ENCODE measurements at places on chromosomes 16 and 17. TPM values are rescaled to one million over a fixed set of nuclear protein-coding genes. Genes with fewer than 3 reads are reported as not detected.

TSPAN10 gene
- 2.6 TPM for polyA plus RNA-seq

DNA sequence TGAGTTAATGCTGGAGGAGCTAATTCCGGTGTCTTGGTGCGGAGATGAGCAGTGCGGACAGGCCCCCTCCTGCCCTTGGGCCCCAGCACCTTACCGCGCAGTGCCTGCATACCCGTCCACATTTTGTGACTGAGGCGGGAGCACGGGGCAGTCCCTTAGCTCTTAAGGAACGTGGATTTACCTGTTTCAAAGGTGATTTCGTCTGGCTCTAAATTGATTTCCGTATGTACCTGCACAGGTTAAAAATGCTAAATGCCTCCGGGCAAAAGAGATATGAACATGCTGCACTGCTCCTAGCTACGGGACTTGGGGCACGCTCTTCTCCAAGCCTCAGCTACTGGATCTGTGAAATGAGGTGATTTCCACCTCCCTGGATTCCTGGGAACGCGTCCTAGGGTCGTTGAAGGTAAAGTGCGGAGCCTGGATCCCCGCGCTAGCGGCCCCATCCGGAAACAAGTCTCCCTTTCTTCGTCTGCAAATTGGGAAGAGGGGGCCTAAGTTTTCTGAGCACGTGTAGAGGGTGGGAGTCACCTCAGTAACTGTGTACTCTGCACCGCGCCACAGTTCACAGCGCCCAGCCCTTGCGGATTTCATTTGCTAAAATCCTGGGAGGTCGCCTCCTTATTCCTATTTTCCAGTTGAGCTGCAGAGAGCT lies 669 bp upstream of the CRISPLD2 start:
- no peak for DNase-seq

- peak; percentile 98 for DNase-seq
Measured at GRCh38 chr16:71808593-71809459, at the start of gene AP1G1. Gene AP1G1 (minus strand): TSS chr16:71808834. CDS start chr16:71789479, 19,355 bp downstream.

- no peak for DNase-seq
Measured at GRCh38 chr17:38660097-38661025, 14.4 kb downstream of the EPOP start.

DNA sequence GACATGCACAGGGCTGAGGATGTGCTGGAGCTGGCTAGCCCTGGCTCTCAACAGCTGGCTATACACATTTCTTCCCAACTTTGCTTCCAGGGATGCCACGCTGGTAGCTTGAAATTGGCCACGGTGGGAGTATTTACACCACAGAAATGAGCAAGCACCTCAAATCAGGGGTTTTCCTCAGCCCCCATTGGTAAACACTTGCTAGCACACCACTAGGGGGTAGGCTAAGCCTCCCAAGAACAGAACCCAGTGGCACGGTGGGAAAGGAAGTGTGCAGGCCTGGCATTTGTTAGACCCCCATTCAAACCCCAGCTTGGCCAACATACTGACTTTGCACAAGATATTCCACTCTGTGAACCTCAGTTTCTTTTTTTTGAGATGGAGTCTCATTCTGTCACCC lies 12.9 kb downstream of the DRC3 start:
- DNase-seq: no peak

GRCh38 chr17:79299349-79299748 lies 224.7 kb downstream of the ENGASE start:
- no peak for DNase-seq

DNA sequence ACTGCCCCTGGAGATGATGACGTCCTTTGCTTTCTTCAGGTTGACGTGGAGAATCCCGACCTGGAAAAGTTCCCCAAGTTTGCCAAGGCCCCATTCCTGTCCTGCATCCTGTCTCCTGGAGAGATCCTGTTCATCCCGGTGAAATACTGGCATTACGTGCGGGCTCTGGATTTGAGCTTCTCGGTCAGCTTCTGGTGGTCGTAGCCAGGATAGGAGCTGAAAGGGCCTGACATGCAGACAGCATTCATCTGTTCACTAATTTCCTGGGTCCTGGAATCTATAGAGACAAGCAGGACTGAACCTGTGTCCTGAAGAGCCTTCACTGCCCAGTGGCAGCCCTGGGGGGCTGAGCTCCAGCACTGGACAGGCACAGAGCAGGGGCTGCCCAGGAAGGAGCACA lies 17.2 kb downstream of the KDM8 start:
- no peak for DNase-seq

TBC1D3C gene
- polyA plus RNA-seq: not detected

HSD3B7 gene
- polyA plus RNA-seq: 8.1 TPM

KRTAP2-1 gene
- polyA plus RNA-seq: not detected

DNA sequence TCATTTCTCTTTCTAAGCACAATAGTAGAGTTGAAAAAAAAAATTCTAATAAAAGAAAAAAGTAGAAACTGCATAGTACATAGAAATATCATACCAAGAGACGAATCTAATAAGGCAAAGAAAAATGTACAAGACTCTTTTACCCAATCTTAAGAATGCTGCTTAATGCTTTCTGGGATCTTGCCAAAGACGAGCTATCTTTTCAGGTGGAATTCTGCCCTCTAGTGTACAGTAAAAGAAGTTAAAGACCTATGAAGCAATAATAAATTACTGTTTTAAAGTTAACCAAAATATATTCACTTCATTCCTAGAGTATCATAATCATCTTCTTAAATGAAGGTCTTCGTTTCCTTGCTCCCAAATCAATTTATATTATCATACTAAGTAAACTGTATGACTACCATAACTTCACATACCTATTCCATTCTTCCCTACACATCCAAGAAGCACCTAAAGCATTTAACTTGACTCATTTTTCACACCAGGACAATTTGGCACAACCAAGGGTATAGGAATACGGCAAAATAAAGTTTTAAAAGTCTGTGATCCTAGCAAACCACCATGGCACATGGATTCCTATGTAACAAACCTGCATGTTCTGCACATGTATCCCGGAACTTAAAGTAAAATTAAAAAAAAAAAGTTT lies 47.7 kb downstream of the CFDP1 start:
- peak; percentile 79 for DNase-seq

- DNase-seq: no peak
Measured at GRCh38 chr17:41153856-41154255, 4.2 kb upstream of the KRTAP4-5 start.

DNA sequence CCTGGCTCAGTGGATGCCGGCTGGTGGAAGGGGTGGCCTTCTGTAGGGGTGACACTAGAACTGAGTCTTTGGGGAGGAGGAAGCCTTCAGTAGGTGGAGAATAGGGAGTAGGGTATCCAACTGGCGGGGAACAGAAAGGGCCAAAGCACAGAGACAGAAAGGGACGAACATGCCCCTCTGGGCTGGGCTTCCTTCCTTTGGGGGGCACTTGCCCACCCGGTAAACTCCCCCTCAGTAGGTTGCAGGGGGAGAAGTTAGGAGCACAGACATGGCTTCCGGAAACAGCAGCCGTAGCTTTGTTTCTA lies 774 bp downstream of the ENGASE start:
- DNase-seq: no peak

SYT17 gene
- 10.2 TPM for polyA plus RNA-seq

DNA sequence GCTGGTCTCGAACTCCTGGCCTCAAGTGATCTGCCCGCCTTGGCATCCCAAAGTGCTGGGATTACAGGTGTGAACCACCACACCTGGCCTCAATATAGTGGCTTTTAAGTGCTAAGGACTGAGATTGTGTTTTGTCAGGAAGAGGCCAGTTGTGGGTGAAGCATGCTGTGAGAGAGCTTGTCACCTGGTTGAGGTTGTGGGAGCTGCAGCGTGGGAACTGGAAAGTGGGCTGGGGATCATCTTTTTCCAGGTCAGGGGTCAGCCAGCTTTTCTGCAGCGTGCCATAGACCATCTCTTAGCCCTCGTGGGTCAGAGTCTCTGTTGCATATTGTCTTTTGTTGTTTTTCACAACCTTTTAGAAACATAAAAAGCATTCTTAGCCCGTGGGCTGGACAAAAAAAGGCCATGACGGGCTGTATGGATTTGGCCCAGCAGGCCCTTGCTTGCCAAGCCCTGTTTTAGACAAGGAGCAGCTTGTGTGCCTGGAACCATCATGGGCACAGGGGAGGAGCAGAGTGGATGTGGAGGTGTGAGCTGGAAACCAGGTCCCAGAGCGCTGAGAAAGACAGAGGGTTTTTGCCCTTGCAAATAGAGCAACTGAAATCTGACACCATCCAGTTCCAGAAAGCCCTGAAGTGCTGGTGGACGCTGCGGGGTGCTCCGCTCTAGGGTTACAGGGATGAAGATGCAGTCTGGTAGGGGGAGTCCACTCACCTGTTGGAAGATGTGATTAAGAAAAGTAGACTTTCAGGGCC lies 5.5 kb downstream of the BIRC5 start:
- DNase-seq: no peak

- no peak for DNase-seq
Measured at GRCh38 chr17:72812823-72813222, 279.7 kb downstream of the SLC39A11 start.

DNA sequence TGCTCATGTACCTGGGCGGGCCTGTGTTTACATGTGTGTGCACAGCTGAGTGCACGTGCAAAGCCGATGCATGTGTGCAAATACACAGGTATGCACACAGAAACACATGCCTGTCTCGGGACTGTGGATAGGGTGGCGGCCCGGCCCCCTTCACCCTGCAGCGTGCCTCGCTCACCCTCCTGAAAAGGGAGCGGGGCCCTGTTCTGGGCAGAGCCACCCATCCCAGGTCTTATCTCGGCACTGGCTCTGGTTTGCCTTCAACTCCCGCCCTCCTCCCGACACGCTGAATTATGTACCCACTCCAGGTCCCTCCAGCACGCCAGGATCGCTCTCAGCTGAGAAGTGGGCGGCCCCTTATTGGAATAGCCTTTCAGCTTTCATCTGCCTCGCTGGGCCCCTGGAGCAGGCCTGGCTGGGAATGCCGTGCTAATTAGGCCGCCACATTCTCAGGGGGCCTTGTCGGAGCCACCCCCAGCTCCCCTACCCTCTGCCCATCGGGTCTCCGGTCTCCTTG lies 77.8 kb downstream of the RTN4RL1 start:
- no peak for DNase-seq

- no peak for DNase-seq
Measured at GRCh38 chr17:901964-902363, 77.6 kb downstream of the NXN start.

GRCh38 chr16:27455700-27456099 lies 53.7 kb downstream of the IL21R start:
- peak; percentile 51 for DNase-seq

- DNase-seq: peak; percentile 61
Measured at GRCh38 chr17:41655611-41656111, 31.3 kb upstream of the KRT17 start.

CDH1 gene
- polyA plus RNA-seq: 95.9 TPM

DNA sequence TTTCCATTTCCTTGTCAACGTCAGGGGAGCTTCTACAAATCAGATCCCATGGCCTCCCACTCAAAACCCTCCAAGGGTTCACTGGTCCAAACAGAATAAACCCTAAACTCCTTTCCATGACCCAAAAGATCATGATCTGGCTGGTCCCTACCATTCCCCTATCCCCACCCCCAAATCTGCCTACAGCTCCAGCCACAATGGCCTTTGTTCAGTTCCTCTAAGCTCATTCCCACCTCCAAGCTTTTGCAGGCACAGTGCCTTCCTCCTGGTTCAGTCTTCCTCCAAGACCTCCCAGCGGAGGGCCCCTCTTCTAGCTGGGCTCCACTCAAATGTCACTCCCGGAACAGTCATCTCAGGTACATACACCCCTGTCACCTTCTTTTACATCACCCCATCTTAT lies 2.0 kb downstream of the GPRC5B start:
- DNase-seq: no peak

GRCh38 chr16:7596308-7596707 lies 263.7 kb downstream of the RBFOX1 start:
- no peak for DNase-seq

DNA sequence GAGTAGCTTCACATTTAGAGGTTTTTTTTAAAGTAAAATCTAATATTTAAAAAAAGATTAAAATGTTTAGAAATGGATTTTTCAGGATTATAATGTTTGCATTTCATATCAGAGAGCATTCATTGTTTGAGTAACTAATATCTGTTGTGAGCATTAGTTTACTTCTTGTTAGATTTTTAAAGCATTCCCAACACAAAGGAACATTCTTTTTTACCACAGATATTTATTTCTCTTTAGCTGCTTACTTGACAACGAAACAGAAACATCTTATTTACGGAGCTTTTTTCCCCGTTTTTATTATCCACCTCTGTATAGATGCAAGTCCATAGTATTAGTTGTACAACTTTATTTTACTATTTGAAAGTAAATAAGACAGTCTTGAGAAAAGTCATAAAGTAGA lies 53.0 kb downstream of the NFAT5 start:
- DNase-seq: no peak

DNA sequence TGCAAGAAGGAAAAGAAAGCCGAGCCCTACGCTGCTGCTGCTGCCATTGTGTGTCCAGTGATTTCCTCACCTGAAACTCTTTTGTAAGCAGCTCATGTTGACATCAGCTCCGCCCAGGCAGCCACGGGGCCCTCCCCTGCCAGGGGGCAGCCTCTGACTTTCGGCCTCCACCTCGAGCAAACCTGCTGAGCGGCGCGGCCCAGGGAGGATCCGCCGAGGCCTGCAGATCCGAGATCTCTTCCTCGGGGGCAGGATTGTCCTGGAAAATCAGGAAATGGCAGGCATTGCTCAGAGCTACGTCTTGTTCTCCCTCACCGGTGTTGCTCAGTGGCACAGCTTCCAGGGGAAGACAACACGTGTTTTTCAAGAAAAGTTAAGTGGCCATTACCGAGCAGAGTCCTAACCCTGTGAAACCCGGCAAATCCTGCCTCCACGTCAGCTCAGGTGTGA lies 35.6 kb upstream of the ZNF750 start:
- no peak for DNase-seq

FMNL1 gene
- 7.0 TPM for polyA plus RNA-seq
